Mammary epithelial cell (primary cell): ENCODE measurements at places on chromosomes 7 and 10.

DNA sequence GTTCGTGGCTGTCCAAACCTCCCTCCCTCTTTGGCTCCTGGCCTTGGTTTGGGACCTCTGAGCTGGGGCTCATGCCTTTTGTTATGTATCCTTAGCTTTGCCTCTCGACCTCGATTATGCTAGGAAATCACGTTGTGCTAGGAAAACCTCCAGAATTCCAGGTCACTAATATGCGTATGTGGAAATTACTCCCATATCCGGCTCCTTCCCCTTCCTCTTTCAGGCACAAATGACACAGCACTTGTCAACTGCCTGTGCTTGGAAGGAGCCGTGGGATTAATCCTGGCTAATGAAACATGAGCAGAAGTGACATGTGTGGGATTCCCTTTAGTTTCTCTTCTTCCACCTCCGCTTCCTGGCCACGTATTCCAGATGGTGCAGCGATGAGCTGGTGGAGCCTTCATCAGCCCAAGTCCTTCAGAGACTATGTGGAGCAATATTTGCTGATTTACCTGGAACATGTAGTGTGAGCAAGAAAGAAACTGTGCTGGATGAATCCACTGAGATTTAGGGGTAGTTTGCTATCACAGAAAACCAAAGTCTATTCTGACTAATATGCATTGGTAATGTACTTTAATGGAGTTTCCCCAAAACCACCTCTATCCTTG is 149.2 kb downstream of the REEP3 start:
- DNase-seq = no peak

DNA sequence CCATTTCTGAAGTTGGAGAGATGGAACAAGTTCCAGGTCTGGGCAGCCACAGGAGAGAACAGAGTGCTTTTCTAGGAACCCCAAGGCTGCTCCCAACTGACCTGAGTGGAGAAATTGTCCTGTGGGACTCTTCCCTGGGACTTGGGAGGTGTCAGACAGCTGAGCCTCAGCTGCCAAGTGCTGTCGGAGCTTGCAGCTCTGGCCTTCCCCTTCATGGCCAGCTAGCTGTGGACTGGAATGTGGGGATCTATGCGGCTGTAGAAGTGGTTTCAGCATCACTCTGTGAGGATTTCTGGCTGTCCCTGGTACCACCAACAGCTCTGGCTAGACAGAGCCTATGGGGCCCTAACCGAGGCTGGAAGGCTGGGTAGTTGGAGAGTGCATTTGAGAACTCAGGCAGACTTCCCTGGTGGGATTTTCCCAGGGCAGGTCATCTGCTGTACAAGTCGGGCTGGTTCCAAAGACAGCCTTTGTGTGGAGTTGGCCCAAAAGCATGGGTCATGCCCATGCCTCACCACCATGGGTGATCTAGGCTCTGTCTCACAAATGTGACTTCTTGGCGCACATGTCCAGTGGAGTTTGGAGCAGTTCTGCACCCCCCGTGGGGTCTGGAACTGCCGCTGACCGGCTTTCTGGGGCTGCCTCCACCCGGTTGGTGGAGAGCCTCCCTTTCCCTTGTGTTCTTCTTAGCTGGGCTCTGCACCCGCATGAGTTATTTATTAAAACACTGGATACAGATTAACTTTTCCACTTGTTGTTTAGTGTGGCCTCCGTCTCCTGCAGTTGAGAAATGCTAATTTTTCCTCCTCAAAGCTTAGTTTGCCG is 10.9 kb downstream of the SUFU start:
- no peak for DNase-seq

DNA sequence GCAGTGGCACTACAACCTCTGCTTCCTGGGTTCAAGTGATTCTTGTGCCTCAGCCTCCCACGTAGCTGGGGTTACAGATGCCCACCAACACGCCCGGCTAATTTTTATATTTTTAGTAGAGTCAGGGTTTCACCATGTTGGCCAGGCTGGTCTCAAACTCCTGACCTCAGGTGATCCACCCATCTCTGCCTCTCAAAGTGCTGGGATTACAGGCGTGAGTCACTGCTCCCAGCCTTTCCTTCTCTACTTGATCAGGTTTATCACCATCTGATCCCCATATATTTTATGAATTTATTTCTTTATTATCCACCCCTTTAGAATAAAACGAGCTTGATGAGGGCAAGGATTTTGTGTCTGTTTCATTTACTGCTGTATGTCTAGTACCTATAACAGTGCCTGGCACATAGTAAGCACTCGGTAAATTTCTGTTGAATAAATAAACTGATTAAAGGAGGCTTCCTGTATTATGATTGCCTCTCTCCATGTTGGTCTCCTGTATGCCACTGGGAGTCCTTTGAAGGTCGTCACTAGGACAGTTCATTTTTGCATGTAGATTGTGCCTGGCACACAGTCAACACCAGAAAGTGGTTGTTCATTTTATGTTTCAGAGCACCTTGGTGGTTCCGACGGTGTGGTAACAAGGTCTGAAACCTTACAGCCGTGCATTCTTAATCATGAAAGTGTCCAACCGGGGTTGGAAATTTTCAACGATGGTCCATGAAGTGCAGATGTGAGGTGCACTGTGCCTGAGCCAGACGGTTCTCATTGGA is 9.6 kb upstream of the EIF3A start:
- DNase-seq = no peak

GRCh38 chr10:113359655-113360054 is 193.2 kb upstream of the HABP2 start:
- DNase-seq = no peak

DNA sequence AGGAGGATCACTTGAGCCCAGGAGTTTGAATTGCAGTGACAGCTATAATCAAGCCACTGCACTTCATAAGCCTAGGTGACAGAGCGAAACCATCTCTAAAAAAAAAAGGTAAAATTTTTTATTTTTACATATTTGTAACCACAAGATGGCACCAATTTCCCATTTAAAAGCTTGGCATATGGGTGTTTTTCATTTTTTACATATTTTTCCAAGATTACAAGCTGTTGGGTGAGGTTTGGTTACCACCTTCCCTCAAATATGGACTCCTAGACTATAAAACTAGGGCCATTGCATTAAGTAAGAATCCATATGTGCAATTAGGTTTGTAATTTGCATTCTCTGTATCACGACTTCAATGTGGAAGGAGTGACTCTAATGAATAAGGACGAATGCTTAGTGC is 129.3 kb upstream of the ACBD5 start:
- DNase-seq = no peak

GRCh38 chr10:114905450-114905849 is 32.5 kb upstream of the TRUB1 start:
- peak; percentile 48 for DNase-seq

DNA sequence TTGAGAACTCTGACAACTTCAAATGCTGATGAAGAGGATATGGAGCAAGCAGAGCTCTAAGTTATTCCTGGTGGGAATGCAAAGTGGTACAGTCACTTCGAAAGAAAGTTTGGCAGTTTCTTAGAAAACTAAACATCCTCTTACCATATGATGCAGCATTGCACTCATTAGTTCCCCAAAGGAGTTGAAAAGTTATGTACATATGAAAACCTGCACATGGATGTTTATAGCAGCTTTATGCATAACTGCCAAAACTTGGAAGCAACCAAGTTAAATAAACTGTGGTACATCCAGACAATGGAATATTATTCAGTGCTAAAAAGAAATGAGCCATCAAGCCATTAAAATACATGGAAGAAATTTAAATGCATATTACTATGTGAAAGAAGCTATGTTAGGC is 779.3 kb upstream of the COBL start:
- DNase-seq = no peak

GRCh38 chr7:106635411-106635810 is 25.5 kb downstream of the CCDC71L start:
- DNase-seq = no peak

- no peak for DNase-seq
These were observed 132.7 kb upstream of the TEX47 start for GRCh38 chr7:88928276-88928675.

GRCh38 chr10:94292434-94293090 is 70.2 kb downstream of the NOC3L start:
- DNase-seq = peak; percentile 32

- no peak for DNase-seq
These were observed at the start of gene PLA2G12B for GRCh38 chr10:72954596-72955554. PLA2G12B (minus strand) TSS chr10:72954806; CDS start chr10:72954685, 121 bp downstream.

DNA sequence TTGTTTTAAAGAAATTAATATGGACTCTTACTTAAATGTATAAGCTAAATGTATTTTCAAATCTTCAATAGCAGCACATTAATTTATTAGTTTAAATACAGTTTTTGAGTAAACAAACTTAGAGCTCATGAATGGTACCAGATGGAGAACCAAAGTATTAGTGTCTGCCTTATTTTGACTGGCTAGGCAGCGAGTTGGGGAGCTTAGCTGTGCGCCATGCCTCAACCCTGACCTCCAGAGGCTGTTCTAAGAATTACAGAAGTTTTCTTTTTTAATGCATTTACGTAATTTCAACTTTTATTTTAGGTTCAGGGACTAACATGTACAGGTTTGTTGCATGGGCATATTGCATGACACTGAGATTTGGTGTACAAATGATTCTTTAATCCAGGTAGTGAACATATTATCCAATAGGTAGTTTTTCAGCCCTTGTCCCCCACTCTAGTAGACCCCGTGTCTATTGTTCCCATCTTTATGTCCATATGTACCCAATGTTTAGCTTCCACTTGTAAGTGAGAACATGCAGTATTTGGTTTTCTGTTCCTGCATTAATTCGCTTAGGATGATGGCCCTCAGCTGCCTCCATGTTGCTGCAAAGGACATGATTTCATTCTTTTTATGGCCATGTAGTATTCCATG is 166.8 kb downstream of the IQUB start:
- DNase-seq = peak; percentile 15

DNA sequence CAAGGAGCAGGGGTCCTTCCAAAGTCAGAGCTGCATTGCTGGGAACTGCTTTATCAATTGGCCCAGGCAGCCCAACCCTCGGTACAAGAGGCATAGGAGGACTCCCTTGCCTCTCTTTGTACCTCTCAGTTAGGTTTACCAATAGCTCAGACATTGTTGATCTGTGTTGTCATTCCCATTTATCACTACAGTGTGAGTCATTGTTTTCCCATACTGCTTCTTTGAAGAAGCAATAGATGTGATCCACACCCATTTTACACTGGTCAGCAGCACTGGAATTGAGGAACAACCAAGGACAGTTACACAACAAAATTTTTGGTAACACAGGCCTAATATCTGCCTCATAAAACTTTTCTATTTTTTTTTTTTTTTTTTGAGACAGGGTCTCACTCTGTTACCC is 307.2 kb downstream of the SNX13 start:
- peak; percentile 78 for DNase-seq

DNA sequence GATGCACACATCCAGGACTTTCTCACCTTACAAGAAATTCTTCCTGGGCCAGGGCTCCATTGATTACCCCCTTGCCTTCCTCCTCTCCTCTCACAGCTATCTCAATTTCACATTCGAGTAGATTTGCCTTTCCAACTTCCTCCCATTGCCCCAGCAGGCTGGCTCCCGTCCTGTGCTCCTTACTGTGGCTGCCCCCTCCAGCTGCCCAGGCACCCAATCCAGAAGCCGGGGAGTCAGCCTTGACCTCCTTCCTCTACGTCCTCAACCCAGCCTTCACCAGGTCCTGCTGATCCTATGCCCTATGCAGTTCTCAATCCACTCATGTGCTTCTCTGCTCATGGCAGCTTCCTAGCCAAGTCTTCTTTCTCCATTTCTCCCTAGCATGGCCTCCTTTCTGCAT is 85.7 kb upstream of the GPR26 start:
- DNase-seq = no peak

DNA sequence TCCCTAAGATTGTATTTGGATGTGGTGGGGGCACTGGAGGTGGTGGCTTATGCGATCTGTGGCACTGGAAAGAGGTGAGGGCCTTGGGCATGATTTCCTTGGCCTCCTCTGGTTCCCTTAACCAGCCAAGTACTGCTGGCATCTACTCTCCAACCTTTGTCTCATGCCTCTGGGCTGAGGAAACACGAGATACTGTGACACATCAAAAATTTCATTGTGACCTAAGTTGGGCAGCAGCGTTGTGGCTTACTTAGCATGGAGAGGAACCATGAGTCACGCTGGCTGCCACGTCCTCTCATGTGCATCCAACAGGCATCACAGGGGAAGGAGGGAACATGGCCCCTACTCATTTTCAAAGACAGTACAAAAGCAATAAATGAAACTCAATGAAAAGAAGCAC is 29.7 kb upstream of the GSDME start:
- DNase-seq = peak; percentile 97

GRCh38 chr10:33781606-33782395 is 447.3 kb upstream of the NRP1 start:
- no peak for DNase-seq

- DNase-seq = no peak
These were observed 59.3 kb upstream of the PLXDC2 start for GRCh38 chr10:19756919-19757318.

DNA sequence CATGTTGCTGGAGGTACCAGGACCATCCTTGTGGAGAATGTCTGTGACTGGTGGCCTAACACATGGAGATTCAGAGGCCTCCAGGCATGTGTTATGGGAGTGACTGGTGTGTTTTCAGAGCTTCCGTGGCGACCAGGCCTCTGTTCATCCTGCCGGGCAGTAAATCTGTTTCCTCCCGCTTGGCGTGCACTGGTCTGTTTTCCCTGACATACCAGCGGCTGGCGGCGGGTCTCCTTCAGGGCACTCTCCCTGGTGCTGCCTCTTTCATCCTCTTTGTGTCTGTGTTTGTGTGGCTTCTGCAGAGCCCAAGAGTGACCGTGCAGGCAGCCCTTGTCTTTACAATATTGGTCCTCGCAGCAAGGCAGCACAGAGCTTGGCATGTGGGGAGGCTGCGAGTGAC is 385.1 kb upstream of the MKI67 start:
- DNase-seq = no peak

GRCh38 chr7:12802070-12802469 is 114.6 kb downstream of the ARL4A start:
- DNase-seq = peak; percentile 47

DNA sequence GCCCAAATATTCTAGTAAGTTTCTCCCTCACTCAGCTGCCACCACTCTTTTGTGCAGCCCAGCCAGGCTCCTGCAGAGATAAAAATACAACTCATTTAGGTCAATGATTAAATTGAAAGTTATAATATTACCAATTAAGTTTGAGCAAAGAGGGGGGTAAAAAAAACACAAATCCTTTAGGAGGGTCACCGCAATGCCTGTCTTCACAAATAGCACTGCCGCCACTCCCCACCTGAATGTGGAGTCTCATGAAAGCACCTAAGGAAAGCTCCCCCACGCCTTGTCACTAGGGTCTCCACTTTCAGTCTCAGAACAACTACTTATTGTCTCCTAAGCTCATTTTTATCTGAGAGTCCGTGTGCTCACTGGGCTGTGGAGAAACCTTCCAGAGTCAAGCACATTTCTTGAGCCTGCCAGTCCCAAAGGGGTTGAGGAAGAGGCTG is 148.7 kb downstream of the FGFR2 start:
- DNase-seq = no peak
